ENCODE measurements at places on chromosomes 2 and 18.

GRCh38 chr2:168801961-168802858 lies at the start of gene NOSTRIN:
NOSTRIN (plus strand) TSS chr2:168802637; CDS start chr2:168802647, 10 bp downstream.
- peak; percentile 61 for DNase-seq

GRCh38 chr2:73359915-73360697 lies 25.5 kb upstream of the ALMS1 start:
- peak; percentile 3 for DNase-seq

DNA sequence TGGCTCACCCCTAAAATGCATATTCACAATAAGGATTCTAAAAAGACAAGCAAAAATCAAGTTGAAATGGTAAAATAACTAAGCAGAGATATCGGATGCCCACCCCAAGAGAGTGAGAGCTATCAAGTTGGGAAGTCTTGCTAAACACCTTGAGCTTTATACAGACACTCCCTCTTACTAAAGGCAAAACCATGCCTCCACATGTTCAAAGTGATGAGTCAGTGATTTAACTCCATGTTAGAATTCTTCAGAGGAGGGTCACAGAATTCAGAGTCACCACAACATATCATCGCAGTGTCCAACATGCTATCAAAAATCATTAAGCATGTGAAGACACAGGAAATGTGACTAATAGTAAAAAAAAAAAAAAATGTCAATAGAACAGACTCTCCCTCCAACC lies 20.6 kb upstream of the ST8SIA3 start:
- DNase-seq = no peak

DNA sequence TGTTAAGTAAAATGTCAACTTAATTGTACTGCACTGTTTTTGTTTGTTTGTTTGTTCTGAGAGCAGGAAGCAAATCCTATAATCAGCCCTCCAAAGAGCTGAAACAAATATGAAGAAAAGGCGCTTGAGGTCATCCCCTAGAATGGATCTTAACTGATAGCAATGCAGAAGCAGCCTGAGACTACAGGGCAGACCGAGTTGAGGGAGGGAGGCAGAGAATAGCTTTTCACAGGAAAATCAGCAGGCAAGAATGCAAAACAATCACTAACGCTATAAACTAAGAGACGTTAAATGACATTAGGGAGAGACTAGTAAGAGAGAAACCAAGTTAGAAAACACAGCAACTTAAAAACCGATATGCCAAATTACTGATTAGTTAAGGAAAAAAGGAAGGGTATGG lies 37.2 kb downstream of the GALNT1 start:
- DNase-seq = no peak

GRCh38 chr2:105714141-105714540 lies 30.6 kb upstream of the NCK2 start:
- no peak for DNase-seq

GRCh38 chr2:40937284-40937683 lies 485.4 kb upstream of the SLC8A1 start:
- DNase-seq = no peak

DNA sequence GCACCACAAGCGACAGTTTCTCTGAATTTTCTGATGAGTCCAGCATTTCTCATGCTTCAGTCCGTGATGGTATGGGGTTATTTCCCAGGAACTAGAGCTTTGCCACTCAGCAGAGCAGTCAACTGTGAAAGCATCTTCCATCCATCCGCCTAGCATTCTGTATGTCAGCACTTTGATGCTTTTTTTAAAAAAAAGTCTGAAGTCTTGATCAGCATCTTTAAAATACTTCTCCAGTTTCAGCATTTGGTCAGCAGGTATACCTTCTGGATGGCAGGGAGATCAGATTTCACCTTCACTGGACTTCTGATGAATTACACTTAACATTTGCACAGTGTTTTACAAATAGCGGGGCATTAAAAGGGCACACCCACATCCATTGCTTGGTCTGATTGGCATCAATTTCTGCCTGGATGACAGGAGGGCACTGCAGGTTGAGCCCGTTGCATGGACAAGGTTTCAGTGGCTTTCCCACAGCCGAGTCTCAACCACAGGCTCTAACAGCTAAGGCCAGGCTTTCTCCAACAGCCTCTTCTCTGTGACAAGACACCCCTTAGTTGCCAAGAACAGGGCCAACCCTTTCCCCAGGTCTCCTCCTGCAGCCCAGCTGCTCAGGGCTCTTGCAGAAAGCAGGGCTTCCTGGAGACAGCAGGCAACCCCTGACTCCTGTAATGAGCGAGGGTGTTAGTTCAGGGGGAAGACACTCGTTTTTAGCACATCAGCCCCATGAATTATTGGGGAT lies 54.0 kb downstream of the EMILIN2 start:
- no peak for DNase-seq

GRCh38 chr2:111642586-111643327 lies 241.2 kb downstream of the ANAPC1 start:
- no peak for DNase-seq

GRCh38 chr2:122145856-122146255 lies 390.4 kb downstream of the TSN start:
- DNase-seq = no peak

DNA sequence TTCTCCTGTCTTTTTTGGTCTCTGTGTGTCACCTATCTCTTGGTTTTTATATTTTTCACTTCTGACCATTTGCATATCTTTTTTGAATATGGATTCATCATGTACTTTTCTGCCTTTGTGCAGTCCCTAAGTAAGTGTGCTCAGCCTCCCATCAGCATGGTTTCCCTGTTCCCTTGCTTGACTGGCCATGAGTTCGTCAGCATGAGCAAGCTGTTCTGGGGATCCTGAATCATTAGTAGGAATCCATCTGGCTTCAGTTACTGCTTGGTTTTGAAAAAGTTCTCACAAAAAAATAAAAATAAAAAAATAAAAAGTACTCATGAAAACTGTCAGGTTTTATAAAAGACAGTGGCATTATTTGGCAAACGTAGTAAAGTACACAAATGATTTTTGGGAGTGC lies 144.1 kb downstream of the NCOA1 start:
- no peak for DNase-seq

DNA sequence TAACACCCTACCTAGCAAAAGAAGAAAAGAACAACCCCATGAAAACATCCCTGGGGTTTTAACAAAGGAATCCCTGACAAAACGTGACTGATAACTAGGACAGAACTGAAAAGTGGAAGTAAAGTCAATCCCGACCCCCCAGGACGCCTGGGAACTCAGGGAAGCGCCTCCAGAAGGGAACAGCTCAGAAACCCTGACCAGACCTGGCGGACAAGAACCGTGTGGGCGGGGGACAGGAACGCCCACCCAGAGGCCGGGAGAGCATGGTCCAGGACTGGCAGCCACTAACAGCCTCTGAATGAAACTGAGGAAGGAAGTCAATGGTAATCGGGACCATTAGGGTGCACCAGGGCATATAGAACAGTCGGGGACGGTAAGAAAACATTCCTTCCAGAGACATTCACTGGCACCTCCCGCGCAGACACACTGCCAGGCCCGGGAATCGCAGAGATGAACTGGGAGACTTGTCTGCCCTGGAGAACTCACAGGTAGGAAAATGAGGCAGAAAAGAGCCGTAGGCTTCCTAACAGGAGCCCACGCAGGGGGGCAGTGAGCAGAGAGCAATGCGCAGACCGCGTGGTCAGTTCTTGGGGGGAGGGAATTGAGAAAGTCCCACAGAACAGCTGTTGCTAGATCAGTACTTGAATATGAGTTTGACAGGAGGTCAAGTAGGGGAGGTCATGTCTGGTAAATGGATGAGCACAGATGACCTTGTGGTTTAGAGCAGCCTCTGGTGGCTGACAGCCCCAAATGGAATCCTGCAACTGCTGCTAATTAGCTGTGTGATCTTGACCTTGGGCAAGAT lies 1.3 kb upstream of the TBC1D8 start:
- DNase-seq = peak; percentile 68

GRCh38 chr2:216757532-216757931 lies 62.2 kb upstream of the IGFBP5 start:
- DNase-seq = no peak

- no peak for DNase-seq
Observed at GRCh38 chr2:74597410-74597809, 42.9 kb downstream of the DOK1 start.

DNA sequence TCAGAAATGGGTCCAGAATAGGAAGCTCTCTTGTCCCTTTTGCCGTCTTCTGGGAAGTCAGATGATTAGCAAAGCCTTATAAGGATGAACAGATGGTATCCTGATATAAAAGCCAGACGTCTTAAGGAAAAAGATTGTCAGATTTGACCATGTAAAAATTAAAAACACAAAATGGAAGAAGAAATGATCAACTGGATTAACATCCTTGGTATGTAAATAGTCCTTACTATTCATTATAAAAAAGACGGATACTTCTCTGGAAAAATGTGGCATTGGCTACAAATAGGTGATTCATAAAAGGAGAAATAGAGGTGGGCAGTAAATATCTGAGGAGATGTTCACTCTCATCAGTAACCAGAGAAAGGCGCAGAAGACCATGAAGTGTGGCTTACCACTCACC lies 33.7 kb upstream of the SCLY start:
- no peak for DNase-seq

GRCh38 chr18:76708071-76708721 lies 114.2 kb upstream of the ZNF236 start:
- DNase-seq = no peak

DNA sequence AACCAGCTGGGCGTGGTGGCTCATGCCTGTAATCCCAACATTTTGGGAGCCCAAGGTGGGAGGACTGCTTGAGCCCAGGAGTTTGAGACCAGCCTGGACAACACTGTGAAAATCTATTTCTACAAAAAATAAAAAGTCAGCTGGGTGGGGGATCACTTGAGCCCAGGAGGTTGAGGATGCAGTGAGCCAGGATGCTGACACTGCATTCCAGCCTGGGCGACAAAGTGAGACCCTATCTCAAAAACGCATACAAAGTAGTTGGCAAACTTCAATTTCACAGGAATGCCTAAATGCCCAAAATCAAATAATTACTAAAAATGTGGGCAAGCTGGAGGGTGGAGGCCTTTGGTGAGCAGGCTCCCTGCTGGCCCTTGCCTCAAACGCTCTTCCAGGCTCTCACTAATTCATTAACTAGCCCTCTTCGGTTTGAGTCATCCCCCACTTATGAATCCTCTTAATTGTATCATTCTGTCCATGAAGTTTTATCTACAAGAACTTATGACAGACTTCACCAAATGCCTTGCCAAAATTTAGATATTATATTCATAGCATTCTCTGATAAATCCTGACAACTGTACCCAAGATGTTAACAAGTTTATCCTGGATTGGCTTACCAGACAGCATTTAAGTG lies 68.7 kb upstream of the ZFP36L2 start:
- DNase-seq = no peak

GRCh38 chr2:181916726-181917718 lies 25.5 kb downstream of the ITPRID2 start:
- peak; percentile 77 for DNase-seq
